ENCODE measurements at places on chromosomes 5 and 9.

GRCh38 chr9:126217797-126218196 is 108.8 kb upstream of the MVB12B start:
- no peak for DNase-seq

- DNase-seq, result peak; percentile 68
Measured at GRCh38 chr9:137000177-137000930, 4.0 kb upstream of the CLIC3 start.

GRCh38 chr9:11915699-11916098 is 777.5 kb upstream of the TYRP1 start:
- DNase-seq, result no peak

DNA sequence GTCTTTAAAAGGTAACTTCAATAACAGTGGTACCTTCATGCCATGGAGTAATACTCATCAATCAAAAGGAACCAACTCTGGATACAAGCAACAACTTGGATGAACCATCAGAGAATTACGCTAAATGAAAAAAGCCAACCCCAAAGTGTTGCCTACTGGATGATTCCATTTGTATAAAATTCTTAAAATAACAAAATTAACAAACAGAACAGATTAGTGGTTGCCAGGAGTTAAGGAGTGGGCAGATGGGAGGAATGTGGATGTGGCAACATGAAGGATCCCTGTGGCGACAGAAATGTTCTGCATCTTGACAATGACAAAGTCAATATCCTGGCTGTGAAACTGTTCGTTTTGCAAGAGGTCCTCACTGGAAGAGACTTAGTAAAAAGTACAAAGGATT is 50.5 kb downstream of the SPTLC1 start:
- no peak for DNase-seq

GRCh38 chr5:157290981-157291711 is 25.2 kb downstream of the CYFIP2 start:
- DNase-seq, result peak; percentile 85

DNA sequence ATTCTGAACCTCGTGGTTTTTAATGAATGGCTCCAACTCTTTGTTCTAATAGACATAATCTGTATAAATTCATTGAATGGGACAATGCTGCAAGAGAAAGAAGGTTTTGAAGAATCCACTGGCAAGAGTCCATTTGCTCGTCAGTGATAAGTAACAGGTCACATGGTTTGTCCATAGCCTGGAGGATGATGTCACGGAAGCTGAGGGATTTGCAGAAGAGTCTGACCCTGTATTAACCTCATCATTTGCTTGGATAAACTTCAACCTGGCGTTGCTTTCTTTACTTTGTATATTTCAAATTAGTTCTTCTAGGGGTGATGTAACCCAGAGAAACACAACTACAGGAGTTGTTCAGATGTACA is 197.4 kb downstream of the GAS1 start:
- no peak for DNase-seq
